ENCODE measurements at places on chromosomes 12 and 14. TPM values are rescaled to one million over a fixed set of nuclear protein-coding genes. Genes with fewer than 3 reads are reported as not detected.

- H3K36me3 ChIP-seq, result no peaks in the 10 kb centered on the region
- H3K4me3 ChIP-seq, result no peak overlapping the region
- no peak overlapping the region for H3K27ac ChIP-seq
- DNase-seq, result no peak
- H3K27me3 ChIP-seq, result no peaks in the 10 kb centered on the region
Observed at GRCh38 chr14:19851365-19851764, 23.6 kb upstream of the OR4K2 start.

GRCh38 chr12:116712458-116713303 lies 25.2 kb downstream of the SPRING1 start:
- no peak overlapping the region for H3K27ac ChIP-seq
- DNase-seq, result no peak
- H3K27me3 ChIP-seq, result no peaks in the 10 kb centered on the region

DNA sequence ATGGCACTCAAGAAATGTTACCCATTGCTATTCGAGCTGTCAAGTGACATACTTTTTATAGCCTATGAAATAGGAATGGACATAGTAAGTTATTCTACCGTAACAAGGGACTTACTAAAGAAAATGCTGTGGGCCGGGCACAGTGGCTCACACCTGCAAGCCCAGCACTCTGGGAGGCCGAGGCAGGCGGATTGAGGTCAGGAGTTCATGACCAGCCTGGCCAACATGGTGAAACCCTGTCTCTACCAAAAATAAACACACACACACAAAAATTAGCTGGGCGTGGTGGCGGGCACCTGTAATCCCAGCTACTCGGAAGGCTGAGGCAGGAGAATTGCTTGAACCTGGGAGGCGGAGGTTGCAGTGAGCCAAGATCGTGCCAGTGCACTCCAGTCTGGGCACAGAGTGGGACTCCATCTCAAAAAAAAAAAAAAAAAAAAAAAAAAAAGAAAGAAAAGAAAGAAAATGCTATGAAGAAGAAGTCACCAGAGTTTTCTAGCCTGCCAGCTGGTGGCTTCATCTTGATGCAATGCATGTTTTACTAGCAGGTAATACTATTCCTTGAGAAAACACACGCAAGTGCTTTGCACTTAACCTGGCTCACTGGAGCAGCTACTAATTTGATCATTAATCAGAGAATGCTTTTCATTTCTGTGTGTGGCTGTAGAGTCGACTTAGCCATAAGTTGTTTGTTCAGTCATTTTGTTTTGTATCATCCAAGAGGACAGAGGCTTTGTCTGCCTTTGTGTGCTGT lies 166.7 kb upstream of the MYL2 start:
- H3K4me3 ChIP-seq, result no peak overlapping the region
- no peaks in the 10 kb centered on the region for H3K4me1 ChIP-seq
- no peak for DNase-seq
- H3K36me3 ChIP-seq, result no peaks in the 10 kb centered on the region
- H3K27ac ChIP-seq, result no peak overlapping the region
- no peaks in the 10 kb centered on the region for H3K27me3 ChIP-seq

DNA sequence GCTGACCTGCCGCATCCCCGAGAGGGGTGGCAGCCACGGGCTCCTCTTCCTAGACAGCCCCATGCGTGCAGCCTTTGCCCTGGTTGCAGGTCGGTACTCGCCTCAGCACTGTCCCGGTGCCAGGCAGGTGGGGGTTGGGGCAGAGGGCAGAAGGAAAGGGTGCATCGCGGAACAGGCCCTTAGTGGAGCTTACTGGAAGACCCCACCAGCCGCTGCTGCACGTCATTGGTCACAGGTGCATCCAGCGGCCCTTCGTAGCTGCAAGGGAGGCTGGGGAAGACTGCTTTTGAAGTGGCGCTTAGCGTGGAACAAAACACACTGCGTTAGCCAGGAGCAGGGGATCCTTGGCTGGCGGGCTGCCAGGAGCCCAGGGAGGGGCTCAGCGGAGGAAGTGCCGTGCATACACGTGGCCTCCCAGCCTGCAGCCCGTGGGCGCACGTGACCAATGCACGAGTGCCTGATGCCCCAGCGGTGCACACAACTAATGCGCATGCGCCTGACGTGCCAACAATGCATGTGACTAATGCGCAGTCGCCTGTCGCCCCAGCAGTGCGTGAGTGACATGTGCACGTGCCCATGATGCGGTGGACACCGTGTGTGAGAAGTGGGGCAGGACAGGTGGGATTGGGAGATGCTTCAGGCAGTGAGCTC lies 5.0 kb upstream of the EP400 start:
- peak; percentile 13 for DNase-seq
- H3K4me1 ChIP-seq, result peaks cover 20% of the 10 kb centered on the region
- no peak overlapping the region for H3K4me3 ChIP-seq

HELB gene
- total RNA-seq, result 45.6 TPM

Data from natural killer cell (primary cell).